Pons (tissue), 1 donor: ENCODE measurements at places on chromosomes 2 and 18.

DNA sequence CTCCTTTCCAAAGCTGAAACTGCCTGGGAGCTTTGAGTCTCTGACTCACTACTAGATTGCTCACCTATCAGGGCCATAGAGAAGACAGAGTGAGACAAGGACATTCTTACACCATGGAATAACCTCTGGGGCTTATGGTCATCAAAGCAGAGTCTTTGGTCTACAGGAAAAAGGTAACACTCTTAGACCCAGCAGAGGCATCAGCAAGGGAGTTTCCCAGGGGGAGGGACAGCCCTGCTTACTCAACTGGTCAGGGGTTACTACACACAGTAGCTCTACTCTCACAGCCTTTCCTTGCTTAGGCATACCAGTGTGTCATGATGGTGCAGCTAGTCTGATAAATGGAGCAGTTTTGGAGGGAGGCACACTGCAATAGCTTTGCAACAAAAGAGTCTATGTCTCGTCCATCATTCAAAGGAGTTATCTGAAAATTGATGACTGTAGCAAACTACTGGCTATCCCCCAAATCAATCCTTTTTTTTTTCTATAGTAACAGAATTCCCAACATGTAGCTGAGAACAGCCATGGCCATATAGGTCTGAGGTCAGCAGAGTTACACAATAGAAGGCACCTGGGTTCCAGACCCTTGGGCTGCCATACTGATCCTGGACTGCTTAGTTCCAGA, 22.4 kb upstream of the CD28 start:
- no peak for DNase-seq

- no peak for DNase-seq
These were observed 42.9 kb downstream of the CDCA7 start for GRCh38 chr2:173397539-173397938.

- DNase-seq: peak; percentile 35
These were observed 680 bp downstream of the CTDSP1 start for GRCh38 chr2:218400167-218400929.

DNA sequence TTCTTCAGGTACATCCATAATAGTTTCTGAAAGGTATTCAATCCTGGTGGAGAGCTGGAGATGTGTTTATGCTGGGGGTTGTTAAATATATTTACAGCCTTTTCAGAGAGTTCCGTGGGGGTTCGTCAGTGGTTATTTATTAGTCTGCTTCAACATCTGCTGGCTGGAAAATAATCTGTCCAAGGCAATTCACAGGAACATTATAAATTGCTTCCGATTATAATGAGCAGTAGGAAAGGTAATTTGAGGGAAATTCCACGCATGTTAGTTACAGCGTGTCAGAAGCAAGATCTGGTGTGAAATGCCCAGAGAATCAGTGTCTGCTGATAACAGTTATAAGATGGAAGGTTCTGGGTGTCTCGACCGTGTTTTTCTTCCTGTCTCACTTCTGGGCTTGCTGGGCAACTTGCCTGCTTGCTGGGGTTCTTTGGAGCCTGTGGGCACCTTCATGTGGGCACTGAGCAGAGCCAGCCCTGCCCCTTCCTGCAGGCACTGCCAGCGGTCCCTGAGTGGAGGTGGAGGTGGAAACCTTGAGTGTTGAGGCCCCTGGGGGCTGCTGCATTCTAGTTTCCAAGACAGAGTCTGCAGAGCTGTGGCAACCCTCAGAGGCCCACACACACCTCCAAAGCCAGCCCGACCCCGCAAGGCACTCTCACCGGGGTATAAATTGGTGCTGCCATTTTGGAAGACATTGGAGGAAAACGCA, 185.7 kb downstream of the FAM210A start:
- DNase-seq: no peak

DNA sequence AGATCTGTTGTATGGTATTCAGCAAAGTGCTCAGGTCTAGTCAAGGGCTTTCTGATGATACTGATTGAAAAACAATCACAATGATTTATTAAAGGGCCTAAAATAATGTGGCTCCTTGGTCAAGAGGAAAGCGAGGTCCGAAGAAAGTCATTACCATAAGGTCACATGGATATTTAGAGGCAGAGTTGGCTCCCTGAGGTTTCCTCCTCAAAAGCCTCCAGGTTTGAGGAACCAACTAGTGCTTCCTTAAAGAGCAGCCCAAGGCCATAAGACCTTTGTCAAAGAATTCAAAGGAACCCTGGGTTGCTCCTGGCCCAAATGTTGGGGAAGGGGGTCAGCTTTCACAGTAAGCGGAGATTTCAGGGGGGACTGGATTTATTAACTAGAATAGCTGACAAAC, 280.7 kb upstream of the ATP5MC3 start:
- no peak for DNase-seq

DNA sequence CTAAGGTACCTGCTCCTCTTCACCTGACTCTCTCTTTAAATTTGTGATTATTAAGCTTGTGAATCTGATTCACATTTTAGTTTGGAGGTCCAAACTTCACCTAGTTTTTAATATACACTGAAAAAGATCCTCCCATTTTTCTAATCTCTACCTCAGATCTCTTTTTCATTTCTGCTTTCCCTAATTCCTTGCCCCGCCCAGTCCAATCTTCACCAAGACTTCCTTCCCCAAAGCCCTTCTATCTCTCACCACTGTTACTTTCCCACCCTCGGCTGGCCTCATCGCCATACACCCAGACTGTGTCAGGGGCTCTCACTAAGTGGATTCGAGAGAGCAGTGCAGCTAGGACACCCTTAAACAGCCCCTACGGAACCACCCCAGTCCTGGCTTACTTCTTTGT, 40.0 kb downstream of the LBH start:
- DNase-seq: no peak

DNA sequence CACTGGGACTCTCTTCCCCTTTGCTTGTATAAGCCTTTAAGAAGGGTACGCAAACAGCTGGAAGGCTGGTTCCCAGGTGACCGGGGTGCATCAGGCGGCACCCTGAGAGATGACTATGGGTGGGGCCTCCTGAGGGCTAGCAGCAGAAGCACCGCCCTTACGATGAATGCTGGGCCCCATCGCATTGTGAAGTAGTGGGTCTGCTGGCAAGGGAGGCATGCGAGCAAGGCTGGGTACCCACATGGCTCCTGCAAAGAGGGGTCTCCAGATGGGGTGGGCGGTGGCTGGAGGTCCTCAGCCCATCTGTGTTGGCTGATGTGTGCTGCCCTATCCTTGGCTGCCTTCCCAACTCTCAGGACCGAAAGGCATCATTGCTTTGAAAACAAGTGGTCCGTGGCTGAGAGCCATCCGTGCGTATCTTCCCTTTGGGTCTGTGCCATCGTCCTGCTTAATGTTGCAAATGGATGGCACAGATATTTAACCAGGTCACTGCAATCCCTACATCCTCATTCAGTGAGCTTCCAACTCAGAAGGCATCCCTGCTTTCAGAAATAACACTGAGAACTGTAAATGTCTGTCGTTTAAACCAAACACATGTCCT, 83.5 kb upstream of the GPC1 start:
- no peak for DNase-seq

GRCh38 chr18:55283309-55283708, 304.7 kb downstream of the TCF4 start:
- no peak for DNase-seq

DNA sequence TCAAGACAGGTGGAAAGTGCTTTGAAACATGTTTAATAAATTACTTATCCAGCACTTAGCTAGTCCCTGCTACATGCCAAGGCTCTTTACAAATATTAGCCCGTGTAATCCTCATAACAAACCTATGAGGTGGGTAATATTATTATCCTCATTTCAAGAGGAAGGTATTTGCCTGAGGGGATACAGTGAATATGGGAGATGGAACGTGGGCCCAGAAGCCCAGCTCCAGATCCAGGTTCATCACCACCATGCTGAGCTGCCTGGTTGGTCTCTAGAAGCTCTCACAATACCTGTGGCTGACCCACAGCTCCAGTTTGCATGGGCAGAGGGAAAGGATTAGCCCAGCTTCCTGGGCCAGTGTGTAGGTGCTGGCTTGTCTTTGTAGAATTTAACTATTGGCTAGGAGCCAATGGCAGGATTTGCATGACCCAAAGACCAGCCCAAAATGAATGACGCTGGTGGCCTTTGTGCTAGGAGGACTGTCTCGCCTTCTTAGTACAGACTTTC, 61.6 kb upstream of the ATP8B1 start:
- DNase-seq: no peak

DNA sequence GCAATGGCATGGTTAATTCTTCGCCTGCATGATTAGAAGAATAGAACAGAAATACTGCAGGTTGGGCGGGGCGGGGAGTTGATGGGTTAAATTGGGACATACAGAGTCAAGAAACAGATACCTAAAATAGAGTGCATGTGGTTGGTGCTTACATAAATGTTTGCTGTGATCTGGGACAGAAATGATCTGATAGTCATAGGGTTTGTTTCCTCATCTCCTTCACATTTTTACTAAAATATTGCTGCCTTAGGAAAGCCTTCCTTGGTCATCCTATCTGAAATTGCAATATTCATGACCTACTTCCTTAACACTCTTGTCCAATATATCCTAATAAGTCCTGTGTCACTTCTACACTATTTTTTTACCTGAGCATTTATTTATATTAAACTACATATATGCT, 163.9 kb downstream of the TMEFF2 start:
- no peak for DNase-seq

- no peak for DNase-seq
These were observed 423.7 kb downstream of the METTL4 start for GRCh38 chr18:2147476-2148230.

GRCh38 chr2:226121046-226121738, 678.4 kb downstream of the IRS1 start:
- DNase-seq: no peak

DNA sequence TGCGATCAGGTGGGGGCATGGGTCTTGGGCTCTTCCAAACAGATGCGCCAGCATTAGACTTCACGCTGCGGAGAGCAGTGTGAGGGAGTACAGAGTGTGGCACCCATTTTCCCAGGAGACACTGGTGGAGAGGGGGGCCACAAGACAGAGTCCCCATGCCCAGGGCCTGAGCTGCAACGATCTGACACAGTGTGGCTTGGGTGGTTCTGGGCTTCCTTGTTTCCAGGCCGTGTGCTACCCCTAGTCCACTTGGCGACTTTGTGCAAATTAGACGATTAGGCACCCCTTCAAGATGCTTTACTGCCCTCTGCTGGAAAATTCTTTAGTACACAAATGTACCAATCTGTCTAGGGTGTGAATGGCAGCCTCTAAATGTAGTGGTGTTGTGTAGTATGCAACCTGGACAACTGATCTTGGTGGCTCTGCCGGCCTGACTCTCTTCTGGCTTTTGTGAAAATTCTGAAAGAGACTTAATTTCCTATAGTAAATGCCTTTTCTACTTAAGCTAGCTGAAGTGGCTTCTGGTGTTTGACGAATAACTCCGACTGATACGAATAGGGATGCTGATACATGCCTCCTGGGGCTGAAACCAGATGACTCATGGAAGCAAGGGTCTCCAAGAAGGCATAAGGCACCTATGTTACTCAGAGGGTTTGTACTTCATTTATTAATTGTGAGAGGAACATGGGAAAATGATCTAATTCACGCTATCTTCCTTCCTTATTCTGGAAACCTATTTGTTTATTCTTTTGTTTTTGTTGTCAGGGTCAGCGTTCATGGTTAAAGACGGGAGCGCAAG, 92.3 kb upstream of the SMAD2 start:
- DNase-seq: peak; percentile 88

GRCh38 chr2:234446404-234447076, 50.3 kb downstream of the ARL4C start:
- peak; percentile 87 for DNase-seq

DNA sequence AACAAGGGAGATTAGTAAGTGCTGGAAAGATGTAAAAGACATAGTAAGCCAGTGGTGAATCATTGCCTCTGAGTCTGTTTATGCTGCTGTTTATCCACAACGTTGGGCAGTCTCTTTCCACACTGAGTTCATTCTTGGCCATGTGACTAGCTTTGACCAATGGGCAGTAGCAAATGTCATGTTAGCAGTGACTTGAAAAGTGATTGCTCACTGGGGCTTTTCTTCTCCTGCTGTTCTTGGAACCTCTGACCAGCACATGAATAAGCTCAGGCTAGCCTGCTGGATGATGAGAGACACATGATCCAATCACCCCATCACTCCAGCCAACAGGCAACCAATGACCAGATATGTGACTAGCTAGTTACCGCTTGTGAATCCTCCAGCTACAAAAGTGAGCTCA, 360.4 kb downstream of the SLC4A3 start:
- DNase-seq: no peak

DNA sequence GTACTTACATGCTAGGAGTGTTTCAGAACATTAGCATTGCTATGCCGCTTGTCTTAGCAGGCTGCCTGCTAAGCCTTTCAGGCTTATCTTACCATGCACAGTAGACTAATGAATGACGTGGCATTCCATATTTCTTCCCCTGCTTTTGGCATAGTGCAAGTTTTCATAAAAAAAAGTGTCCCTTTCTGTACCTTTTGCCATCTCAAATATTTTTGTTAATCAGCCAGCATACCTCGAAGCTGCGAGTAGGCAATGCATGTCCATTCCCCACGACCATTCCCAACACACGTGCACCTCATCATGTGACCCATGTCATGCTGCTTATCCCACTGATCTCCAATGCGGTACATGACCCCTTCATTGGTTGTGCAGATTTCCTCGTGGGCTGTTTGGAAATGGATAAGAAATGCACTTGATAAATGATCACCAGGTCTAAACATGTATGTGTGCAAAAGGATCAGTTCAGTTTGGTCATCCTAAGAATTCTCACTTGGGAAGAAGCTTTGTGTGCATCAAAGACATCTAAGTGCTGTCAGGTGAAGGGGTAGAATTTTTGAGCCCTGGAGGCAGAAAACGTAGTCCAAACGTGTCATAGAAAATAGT, 13.9 kb downstream of the FN1 start:
- DNase-seq: no peak

DNA sequence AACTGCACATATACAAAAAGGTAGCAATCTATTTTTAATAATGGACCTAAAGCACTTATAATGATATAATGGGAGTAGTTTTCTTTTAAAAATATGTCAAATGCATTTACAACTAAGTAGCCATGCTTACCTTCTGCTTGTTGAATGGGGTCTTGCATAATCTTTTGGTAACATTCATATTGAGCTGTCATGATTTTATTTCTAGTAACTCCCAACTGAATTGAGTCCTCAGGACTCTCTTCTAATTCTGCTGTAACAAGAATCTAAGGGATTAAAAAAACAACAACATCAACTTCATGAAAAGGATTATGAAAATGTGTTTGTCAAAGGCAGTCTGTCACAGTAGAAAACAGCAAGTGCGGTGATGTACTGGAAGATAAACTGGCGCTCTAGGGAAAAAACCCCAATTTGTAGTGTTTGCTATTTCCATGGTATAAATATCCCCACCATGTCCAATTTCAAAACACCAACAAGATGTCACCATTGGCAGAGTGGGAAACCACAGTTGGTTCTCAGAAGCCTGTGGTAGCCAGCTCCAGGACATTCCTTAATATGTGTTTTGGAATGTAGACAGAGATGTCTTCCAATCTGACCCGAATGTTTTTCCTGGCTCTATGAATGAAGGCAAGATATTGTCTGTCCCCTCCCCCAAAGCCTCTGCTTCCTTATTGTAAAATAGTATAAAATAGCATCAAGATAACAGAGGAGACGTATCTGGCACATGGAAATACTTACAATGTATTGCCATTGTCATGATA, 64.8 kb downstream of the CALCRL start:
- no peak for DNase-seq

GRCh38 chr2:68747900-68748299, 13.3 kb downstream of the ARHGAP25 start:
- no peak for DNase-seq

GRCh38 chr2:240132651-240132980, 3.5 kb downstream of the COPS9 start:
- DNase-seq: peak; percentile 86
